Natural killer cell (primary cell): ENCODE measurements at places on chromosomes 16 and 17. TPM values are rescaled to one million over a fixed set of nuclear protein-coding genes. Genes with fewer than 3 reads are reported as not detected.
A peak's percentile ranks its signal among the peaks of the same experiment; 100 is the strongest.

DNA sequence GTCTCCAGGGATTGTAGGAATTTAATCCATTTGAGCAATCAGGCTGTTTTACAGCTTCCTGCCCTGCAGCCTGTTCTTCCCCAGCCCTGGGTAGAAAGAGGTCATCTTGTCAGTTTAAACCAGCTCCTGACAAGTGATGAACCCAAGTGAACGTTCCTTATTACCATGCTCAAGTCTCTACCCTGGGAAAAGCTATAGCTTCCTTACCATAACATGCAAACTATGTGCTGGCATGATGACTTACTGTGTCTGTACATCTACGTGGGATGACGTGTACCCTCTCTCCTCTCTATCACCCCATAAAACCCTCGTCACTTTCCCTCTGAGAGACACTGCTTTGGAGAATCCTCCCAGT, 452.2 kb downstream of the XYLT1 start:
- H3K27me3 ChIP-seq: no peaks in the 10 kb centered on the region
- H3K4me1 ChIP-seq: peaks cover 11% of the 10 kb centered on the region
- no peak overlapping the region for H3K4me3 ChIP-seq
- no peak for DNase-seq

- no peak overlapping the region for H3K4me3 ChIP-seq
- DNase-seq: no peak
- H3K27me3 ChIP-seq: no peaks in the 10 kb centered on the region
- H3K27ac ChIP-seq: no peak overlapping the region
These were observed 24.8 kb upstream of the ERN1 start for GRCh38 chr17:64154717-64155116.

DNA sequence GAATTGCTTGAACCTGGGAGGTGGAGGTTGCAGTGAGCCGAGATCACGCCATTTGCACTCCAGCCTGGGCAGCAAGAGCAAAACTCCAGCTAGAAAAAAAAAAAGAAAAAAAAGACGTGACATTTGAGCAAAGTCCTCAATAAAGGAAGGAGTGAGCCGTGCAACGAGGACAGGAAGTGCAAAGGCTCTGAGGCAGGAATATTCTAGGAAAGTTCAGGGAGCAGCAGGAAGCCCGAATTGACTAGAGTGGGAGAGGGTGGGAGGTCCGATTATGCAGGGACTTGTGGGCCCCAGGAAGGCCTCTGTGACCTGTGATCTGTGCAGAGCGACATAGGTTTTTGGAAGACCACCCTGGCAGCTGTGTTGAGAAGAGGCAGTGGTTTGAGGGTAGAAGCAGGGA, 8.6 kb upstream of the LASP1NB start:
- H3K4me1 ChIP-seq: peaks cover 42% of the 10 kb centered on the region
- H3K27ac ChIP-seq: no peak overlapping the region
- DNase-seq: no peak
- H3K36me3 ChIP-seq: peaks cover 74% of the 10 kb centered on the region
- no peaks in the 10 kb centered on the region for H3K27me3 ChIP-seq

The ABCC11 gene
- 0.20 TPM for total RNA-seq

The PLEKHG4 gene
- total RNA-seq: 14.7 TPM

DNA sequence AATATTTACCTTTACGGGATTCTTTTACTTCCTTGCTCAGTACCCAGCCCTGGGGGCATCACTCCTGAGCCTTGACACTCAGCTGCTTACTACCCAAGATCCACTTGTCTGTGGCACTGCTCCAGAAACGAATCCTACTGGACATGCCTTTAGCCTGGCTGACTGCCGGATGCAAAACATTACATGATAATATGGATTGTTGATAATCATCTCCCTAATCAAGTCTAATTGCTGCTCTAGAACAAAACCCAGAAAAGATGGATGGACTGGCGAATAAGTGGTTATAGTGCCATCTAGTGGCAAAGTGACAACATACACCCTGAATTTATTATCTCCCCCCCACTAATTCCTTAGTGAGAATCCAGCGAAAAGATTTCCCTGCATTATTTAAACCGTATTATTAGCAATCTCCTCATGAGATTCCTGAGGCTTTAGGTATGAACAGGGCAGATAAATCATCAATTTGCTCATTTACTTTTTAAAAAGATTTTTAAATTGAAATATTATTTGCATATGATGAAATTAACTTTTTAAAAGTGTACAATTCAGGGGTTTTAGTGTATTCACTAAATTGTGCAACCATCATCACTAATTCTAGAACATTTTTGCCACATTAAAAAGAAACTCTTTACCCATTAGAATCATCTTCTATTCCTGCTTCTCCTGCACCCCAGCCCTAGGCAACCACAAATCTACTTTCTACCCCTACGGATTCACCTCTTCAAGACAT, 61.6 kb downstream of the RGS9 start:
- DNase-seq: peak; percentile 77
- peaks cover 4% of the 10 kb centered on the region for H3K36me3 ChIP-seq
- no peaks in the 10 kb centered on the region for H3K27me3 ChIP-seq
- no peak overlapping the region for H3K27ac ChIP-seq
- H3K4me3 ChIP-seq: no peak overlapping the region
- H3K4me1 ChIP-seq: peaks cover 3% of the 10 kb centered on the region

The ZP2 gene
- total RNA-seq: not detected

DNA sequence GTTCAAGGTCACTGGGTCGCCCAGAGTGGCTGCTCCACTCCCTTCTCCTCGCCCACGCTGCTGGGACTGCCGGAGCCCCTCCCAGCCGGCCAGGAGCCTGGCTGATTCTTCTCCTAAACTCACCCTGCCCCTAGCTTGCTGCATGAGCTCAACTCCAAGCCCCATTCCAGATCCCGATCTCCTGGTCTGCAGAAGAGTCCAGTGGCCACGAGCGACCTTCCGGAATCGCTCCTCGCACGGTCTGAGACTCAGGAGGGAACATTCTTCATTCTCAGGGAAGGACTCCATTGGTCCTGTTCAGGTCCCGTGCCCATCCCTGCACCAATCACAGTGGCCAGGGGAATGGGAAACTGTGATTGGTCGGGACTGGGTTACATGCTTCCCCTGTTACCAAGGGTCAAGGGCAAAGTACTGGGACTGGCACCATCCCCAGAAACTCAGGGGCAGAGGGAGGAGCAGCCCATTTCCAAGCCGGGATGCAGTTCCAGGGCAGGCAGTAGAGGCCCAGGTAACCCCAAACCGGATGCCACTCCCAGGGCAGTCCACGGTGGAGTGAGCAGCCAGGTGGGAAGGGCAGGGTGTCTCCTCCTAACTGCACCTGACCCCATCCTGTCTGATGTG, 24.5 kb upstream of the CIBAR2 start:
- H3K27me3 ChIP-seq: peaks cover 4% of the 10 kb centered on the region
- no peak for DNase-seq
- H3K27ac ChIP-seq: no peak overlapping the region
- no peak overlapping the region for H3K4me3 ChIP-seq

DNA sequence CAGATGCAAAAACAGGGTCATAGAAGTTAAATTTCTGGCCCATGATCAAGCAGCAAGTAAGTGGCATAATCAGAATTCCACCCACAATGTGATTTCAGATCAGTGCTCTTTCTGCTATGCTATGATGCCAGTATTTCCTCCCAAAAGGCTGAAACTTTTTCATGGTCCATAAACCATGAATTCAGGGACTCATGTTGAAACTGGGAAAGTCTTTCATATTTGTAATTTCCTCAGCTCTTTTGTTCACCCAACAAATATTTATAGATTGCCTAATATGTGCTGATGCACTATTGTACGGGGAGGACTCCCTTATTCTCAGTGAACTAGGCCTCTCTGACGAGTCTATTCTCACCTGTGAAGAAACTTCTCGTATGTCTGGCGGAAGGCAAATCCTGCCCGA, 156.3 kb downstream of the MYO1D start:
- DNase-seq: no peak
- H3K36me3 ChIP-seq: no peaks in the 10 kb centered on the region
- no peaks in the 10 kb centered on the region for H3K4me1 ChIP-seq
- no peaks in the 10 kb centered on the region for H3K27me3 ChIP-seq
- H3K27ac ChIP-seq: no peak overlapping the region

The HOXB9 gene
- 1.0 TPM for total RNA-seq

DNA sequence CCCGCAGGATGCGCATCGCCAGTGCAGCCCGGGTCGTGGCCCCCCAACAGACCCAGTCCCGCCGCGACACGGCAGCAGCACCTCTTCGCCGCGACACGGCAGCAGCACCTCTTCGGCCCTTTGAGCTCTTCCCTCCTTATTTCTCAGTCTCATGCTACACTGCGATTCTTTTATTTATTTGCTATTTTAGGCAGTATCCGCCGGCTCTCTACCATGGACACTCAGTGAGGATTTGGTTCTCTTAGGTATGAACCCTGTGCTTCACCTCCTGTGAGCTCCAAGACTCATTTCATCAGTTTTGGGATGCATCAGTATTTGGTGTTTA, 8.3 kb upstream of the MAP2K3 start:
- DNase-seq: no peak
- H3K27ac ChIP-seq: peak overlapping the region; percentile 83
- H3K27me3 ChIP-seq: no peaks in the 10 kb centered on the region
- peaks cover 36% of the 10 kb centered on the region for H3K4me1 ChIP-seq

DNA sequence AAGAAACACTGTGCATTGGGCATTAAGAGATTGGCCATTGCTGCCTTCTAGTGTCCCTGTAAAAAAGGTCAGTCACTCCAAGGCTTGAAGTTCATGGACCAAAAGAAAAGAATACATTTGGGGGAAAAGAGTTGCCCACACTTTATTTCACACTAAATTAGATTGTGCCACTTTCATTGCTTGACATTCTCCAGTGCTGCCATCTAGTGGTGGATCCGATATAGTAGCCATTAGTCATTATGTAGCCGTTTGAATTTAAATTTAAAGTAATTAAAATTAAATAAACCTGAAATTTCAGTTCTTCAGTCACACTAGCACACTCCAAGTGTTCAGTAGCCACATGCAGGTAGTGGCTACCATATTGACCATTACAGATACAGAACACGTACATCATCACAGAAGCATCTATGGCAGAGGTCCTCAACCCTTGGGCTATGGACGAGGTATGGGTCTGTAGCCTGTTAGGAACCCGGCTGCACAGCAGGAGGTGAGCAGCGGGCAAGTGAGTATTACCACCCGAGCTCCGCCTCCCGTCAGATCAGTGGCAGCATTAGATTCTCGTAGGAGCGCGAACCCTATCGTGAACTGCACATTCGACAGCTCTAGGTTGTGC, 21.9 kb upstream of the CDH5 start:
- DNase-seq: no peak
- H3K27me3 ChIP-seq: no peaks in the 10 kb centered on the region
- no peaks in the 10 kb centered on the region for H3K4me1 ChIP-seq
- no peak overlapping the region for H3K27ac ChIP-seq

- no peaks in the 10 kb centered on the region for H3K4me1 ChIP-seq
- no peak for DNase-seq
- H3K27me3 ChIP-seq: no peaks in the 10 kb centered on the region
- no peaks in the 10 kb centered on the region for H3K36me3 ChIP-seq
These were observed 259.2 kb downstream of the CBLN1 start for GRCh38 chr16:49022351-49022963.

DNA sequence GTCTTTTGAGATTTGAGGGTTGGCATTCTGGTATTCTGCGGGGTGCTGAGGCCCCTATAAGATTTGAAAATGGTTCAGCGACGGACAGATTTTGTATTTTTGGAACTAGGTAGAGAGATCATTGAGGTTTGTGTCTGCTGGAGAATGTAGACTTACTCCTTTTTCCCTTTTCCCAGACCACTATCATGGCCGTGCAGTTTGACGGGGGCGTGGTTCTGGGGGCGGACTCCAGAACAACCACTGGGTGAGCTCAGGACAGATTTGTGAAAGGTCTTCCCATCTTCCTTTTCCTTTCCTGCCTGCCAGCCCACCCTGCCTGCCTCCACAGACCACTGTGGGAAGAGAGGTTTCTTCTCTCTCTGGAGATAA, 572 bp downstream of the PSMB6 start:
- peaks cover 18% of the 10 kb centered on the region for H3K36me3 ChIP-seq
- peak; percentile 24 for DNase-seq
- H3K27me3 ChIP-seq: no peaks in the 10 kb centered on the region
- peaks cover 17% of the 10 kb centered on the region for H3K4me1 ChIP-seq
- H3K4me3 ChIP-seq: peak overlapping the region; percentile 67

DNA sequence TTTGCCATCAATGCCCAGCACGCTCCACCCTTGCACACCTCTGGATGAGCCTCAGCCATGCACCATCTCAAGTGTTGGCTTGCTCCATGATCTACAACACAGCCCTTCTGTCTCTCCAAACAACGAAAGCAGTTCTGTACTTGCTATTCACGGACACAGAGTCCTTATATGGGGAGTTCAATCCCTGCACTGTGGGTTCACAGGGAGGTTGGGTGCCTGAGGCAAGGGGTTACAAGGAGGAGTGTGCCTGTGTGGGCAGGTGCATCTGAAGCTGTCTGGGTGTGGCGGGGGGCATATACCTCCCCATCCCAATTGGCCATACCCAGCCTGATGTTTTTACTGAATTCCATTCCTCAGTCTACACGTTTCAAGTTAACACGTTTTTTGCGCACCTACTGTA, 5.6 kb downstream of the RUNDC3A start:
- peaks cover 16% of the 10 kb centered on the region for H3K4me1 ChIP-seq
- DNase-seq: no peak
- H3K4me3 ChIP-seq: no peak overlapping the region

- DNase-seq: no peak
- peak overlapping the region; percentile 41 for H3K27ac ChIP-seq
- H3K4me1 ChIP-seq: peaks cover 22% of the 10 kb centered on the region
- peak overlapping the region; percentile 58 for H3K4me3 ChIP-seq
- H3K36me3 ChIP-seq: peaks cover 4% of the 10 kb centered on the region
These were observed 628 bp downstream of the GALK1 start for GRCh38 chr17:75764417-75764710.

The RPH3AL gene
- total RNA-seq: 7.2 TPM

DNA sequence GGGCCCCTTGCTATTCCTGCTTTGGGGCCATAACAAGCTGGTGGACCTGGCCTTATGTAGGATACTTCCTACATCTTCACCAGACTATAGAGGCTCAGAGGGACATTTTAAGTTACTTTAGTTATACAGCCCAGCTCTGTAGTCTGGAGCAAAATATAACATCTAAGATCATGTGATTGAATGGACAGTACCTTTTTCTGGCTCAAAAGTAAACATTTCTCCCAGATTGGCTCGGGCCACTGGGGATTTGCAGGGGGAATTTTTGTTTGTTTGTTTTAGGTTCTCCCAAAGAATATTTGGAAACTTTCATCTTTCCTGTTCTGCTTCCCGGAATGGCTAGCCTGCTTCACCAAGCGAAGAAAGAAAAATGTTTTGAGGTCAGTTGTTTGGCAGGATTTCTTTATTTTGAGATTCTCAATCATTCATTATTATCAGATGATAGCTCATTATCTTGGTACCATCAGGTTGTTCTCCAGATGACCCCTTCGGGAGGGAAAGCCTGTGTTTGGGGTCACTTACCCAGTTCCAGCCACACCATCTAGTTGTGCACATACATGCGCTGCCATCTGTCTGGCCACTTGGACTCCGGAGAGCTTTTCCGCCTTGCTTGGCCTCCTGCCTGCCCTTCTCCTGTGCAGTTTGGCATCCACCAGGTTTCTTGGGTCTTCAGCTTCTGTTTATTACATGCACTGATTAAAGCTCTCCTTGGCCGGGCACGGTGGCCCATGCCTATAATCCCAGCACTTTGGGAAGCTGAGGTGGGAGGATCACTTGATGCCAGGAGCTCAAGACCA, 17.2 kb downstream of the IQCK start:
- no peaks in the 10 kb centered on the region for H3K36me3 ChIP-seq
- no peaks in the 10 kb centered on the region for H3K4me1 ChIP-seq
- no peak overlapping the region for H3K4me3 ChIP-seq
- H3K27ac ChIP-seq: no peak overlapping the region

The SLC16A6 gene
- 19.4 TPM for total RNA-seq
